ENCODE measurements at places on chromosomes 11 and 22. TPM values are rescaled to one million over a fixed set of nuclear protein-coding genes. Genes with fewer than 3 reads are reported as not detected.

GRCh38 chr22:26783885-26784284 is 126.5 kb downstream of the MIAT start:
- H3K27me3 ChIP-seq = peaks cover 3% of the 10 kb centered on the region
- no peak overlapping the region for H3K4me3 ChIP-seq
- H3K27ac ChIP-seq = peak overlapping the region; percentile 17
- H3K4me1 ChIP-seq = peaks cover 18% of the 10 kb centered on the region

Gene CD6
- not detected for total RNA-seq

GRCh38 chr11:18563090-18563730 is 25.3 kb downstream of the UEVLD start:
- H3K27ac ChIP-seq = no peak overlapping the region
- peaks cover 2% of the 10 kb centered on the region for H3K36me3 ChIP-seq
- H3K4me1 ChIP-seq = no peaks in the 10 kb centered on the region

DNA sequence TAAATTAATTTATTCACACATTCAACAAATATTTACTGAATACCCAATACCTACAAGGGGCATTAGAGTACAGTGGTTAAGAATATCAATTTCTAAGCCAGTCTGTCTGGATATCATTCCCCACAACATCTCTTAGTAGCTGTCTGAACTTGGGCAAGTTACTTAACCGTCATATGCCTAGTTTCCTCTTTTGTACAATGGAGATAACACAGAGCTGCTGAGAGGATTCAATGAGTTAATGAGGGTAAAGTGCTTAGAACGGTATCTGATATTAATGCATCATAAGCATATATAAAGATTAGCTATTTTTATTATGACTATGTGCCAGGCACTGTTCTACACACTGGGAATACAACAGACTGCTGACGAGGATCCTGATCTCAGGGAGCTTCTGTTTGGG is 116.4 kb downstream of the APOL5 start:
- peaks cover 59% of the 10 kb centered on the region for H3K4me1 ChIP-seq
- H3K4me3 ChIP-seq = peak overlapping the region; percentile 72
- peak overlapping the region; percentile 97 for H3K27ac ChIP-seq
- no peaks in the 10 kb centered on the region for H3K27me3 ChIP-seq

All from mesothelial cell of epicardium (in vitro differentiated cells).